Cortex of kidney (tissue), 1 donor: ENCODE measurements at places on chromosomes 5 and 9.

DNA sequence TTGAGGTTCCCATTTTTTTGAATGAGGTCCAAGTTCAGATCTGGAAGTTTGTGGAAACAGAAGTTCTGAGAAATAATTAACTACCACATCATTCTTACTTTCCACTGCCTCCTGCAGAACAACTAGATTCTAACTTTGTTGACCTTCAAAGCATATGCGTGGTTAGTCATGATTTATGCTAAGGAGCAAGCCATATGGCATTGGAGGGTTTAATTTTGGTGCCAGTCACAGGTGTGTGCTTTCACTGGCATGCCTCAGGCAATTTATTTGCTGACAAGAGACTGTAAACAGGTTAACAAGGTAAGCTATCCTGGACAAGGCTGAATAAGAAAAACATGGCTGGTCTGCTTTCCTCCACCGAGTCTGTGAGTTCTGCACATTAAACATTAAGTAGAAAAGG lies 31.5 kb downstream of the HMHB1 start:
- DNase-seq: no peak

- DNase-seq: no peak
Observed at GRCh38 chr5:82796643-82797416, 280.4 kb downstream of the TMEM167A start.

DNA sequence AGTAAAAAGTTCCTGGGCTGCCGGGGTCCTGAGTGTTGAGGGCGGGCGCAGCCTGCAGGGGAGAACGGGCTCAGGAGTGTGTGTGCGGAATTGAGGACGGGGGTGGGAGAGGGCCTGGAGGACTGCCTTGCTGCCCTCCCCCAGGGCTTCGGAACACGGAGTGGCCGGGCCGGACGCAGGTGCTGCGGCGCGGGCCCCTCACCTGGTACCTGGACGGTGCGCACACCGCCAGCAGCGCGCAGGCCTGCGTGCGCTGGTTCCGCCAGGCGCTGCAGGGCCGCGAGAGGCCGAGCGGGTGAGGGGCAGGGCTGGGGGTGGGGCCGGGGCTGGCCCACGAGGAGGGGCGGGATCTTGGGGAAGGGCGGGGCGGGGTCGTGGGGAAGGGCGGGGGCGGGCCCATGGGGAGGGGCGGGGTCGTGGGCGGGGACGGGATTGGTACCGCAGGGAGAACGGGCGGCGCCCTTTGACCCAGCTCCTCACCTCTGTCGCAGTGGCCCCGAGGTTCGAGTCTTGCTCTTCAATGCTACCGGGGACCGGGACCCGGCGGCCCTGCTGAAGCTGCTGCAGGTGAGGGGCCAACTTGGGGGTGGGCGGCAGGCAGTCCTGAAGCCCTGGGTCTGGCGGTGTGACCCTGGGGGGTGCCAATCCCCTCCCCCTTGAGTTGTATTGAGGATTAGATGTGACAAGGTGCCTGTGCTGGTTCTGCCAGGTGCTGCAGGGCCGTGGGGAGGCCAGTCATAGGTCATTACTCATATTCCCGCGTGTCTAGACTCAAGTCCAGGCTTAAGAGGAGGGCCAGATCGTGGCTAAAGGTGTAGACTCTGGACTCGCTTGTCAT lies 7.1 kb downstream of the FPGS start:
- no peak for DNase-seq

DNA sequence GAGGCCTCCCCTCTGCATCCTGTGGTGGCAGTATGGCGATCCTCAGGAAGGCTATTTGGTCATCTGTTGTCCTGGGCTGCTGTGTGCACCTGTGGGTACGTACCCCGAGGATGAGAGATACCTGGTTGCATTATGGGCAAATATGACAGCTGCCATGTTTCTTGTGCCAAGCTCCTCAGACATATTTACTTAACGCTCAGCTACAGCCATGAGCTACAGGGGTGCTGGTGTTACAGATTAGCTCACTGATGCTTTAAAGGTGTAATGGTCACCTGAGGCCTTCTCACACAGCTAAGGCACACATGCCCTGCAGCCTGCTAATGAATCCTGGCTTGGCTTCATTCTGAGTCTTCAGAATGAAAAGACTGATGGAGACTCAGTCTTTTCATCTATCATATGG lies 12.0 kb downstream of the NDST1 start:
- DNase-seq: no peak

DNA sequence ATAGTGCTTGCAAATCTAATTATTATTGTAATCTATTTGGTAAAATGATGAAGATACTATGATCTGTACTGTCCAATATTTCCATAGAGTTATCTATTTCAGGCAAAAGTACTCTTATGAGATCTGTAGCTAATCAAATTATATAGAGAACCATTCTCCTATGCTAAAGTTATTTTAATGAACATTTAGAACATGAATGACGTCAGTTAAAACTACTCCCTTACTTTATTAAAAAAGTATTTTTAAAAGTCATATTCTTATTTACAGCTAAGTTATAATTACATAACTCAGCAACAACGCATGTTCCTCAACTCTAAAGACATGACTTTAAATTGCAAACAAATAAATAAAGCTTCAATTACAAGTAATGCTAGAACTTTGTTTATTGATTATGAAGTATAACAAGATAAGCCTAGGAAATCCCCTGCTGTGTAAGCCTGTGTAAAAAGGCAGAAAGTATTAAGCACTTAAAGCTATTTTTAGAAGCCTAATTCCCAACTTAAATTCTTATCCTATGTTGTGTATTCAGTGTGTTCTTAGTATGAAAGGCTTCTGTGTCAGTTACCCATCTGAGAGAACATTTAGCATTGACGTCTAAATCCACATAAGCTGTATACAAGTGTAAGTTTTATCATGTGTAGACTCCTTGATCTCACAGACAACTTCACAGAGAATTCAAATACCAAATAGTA lies 285.7 kb downstream of the HCN1 start:
- no peak for DNase-seq
